ENCODE measurements at places on chromosomes 5 and 9.
A peak's percentile ranks its signal among the peaks of the same experiment; 100 is the strongest.

DNA sequence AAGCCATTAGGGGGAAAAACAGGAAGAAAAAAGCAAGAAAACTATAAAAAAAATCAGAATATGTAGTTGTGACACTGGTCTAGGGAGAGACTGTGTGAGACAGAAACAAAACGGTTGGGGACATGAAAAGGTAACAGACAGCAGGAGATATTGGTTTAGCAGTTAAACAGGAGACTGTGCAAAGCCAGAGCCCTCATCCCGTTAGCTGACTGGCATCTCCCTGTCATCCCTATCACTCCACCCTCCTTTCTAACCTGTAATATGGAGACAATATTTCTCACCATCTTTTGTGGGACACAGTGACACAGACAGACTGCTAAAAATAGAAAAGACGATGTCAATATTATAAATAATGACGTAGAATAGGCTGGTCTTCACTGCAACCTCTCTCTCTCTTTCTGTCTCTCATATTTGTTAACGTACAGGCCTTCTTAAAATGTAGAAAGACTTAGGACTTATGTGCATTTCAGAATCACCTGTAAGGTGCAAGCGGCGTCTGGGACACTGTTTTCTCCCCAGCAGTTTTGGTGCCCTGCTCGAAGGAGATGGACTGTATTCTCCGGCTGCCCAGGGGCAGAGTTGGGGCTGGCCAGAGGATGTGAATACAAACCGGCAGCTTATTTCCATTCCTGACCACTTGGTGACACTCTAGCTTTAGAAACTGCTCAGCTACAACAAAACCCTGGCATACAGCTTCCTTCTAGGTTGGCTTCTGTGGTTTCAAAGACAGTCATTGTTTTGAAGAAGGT, 190.6 kb downstream of the MAT2B start:
- no peak for DNase-seq

- DNase-seq = no peak
Observed at GRCh38 chr5:96823900-96824380, 16.2 kb upstream of the ERAP1 start.

DNA sequence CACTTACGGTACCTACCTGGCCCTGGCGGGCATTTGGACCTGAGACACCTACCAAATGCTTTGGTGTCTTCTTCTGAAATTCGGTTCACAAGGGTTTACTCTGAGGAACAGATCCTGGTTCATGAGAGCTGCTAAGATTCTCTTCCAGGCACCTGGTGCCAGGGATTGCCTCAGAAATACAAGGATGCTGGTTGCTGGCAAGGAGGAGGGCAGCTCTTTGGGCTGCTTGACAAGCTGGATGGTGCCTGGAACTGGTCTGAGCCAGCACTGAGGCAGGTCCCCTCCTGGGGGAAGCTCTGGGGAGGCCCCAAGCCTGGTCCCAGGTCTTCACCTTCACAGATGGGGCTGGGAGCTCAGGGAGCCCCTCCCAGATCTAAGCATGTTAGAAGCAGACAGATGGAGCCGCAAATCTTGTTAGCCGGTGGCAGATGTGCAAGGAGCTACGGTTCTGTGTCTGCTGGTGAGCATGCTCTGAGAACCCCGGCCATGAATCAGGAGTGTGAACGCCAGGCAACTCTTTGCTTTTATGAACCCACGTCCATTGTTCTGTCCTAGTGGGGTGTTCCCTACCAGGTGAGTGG, 16.3 kb downstream of the FABP6 start:
- no peak for DNase-seq

DNA sequence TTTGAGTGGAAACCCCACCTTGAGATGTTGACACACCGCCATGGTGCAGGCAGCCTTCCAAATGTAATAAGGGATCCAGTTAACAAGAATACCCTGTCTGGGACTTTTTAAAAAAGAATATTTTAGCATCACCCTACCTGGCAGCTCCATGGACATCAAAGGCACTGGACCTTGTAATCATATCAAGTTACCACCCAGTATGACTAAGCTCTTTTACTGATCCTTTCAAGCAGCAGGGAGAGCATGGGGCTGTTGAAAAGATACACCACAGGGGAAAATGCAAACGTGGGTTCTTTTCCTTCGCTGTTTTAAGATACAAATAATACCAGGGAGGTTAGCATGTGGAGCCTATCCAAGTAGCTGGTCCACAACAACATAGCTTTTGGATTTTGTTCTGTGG, 211.2 kb downstream of the SAXO1 start:
- DNase-seq = no peak

DNA sequence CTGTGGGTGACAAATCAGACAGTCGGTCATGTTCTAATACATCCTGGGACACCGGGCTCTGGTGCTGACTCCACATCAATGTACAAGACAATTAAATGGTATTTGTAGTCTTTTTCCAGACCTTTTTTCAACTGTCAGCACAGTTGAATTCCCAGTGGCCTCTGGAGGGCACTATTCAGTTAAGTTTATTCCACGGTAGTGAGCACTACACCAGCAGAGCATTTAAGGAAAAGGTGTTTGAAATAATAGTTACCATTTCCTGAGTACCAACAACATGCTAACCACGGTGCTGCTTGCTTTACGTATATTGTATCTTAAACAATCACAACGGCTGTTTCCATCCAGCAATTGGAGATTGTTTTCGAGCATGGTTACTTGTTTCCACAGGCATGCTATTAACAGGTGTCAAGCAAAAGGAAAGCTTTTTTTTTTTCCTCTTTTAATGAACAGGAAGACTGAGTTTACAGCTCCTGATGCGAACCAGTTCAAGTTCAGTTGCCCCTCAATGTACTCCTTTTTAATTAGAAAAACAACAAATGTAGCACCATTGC, 186.7 kb downstream of the PDZD2 start:
- peak; percentile 23 for DNase-seq

- no peak for DNase-seq
Observed at GRCh38 chr5:160887780-160888179, 35.8 kb upstream of the ATP10B start.

DNA sequence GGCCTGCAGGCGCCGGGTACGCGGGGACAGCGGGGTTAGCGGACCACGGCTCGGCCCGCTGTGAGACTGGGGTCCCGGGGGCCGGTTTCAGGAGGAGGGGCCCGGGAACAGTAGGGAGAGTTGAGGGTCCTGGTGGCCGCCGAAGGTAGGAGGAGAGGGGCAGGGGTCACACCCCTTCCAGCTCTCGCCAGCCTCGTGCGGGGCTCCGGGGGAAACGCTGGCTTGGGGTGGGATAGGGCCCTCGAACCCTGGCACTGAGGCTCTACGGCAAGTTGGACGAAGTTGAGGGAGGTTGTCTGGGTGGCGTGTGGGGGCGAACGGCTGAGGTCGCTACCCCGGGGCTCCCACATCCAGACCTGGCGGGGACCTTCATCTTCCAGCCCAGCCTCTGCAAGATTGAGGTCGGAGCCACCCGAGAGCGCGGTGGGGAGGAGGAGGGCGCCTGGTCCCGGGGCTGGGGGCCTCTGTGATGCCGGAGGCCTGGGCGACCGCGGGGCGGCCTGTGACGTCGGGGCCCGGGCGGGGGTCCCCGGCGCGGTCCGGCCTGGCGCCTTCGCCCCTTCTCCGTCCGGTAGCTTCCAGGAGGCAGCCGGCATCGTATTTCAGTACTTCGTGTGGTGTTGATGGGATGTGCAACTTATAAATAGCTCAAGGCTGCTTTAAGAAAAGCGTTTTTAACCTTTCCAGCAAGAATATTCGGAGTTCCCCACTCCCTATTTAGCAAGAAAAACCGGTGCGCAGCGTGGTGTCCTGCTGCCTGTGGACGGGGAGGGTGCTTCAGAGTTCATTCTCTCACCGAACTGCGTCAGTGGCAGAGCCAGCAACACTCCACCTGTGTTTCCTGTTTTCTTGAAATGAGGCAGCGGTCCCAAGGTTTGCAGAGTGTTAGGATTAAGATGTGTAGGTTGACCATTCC, 902 bp downstream of the HABP4 start:
- peak; percentile 7 for DNase-seq

- no peak for DNase-seq
Observed at GRCh38 chr9:92402826-92403745, 1.3 kb downstream of the OGN start.

- no peak for DNase-seq
Observed at GRCh38 chr5:173075137-173075843, 19.1 kb downstream of the CREBRF start.

GRCh38 chr5:138492560-138493045, 27.3 kb downstream of the EGR1 start:
- no peak for DNase-seq

GRCh38 chr9:92378865-92379560, 25.4 kb downstream of the OGN start:
- no peak for DNase-seq

DNA sequence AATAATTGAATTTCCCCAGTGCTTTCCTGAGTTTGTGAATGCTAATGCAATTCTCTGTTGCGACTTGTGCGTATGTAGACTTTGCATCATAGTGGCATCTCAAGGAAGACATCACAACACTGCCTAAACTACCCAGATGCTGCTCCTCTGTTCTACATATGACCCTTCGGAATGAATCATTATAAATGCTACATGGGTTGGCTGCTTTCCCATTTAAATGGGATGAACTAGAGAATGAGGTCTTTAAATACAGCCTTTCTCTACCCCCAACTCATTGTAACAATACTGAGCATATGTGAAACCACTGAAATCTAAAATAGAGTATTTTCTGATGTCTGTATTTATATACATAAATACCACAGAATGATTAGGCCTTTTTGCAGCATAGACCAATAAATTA, 136.6 kb upstream of the ICE1 start:
- DNase-seq = no peak

DNA sequence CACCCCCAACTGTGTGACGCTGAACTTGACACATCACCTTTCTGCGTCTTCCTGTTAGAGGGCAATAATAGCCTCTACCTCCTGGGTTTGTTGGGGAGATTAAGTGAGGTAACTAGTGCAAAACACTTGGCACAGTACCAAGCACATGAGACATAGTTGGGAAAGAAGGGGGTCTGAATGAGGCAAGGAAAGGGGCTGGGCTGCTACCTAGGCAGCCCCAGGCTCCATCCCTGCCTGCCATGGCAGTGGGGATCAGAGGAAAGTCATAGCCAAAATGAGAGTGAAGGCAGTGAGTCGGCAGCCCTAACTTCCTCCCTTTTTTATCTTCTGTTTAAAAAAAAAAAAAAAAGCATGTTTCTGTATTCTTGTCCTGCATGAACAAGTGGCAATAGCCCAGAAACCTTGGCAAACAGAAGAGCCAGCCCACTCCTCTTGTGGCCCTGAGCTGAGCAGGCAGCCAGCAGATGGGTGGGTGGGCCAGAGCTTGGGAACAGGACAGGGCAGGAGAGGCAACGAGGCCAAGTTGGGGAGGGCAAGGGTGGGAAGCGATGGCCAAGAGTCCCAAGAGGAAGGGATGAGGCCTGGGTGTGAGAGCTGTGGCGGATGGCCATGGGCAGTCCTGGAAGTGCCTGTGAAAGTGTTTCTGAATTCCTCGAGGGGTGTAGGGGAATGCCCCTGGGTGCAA, 11.4 kb downstream of the CAMK2A start:
- no peak for DNase-seq

DNA sequence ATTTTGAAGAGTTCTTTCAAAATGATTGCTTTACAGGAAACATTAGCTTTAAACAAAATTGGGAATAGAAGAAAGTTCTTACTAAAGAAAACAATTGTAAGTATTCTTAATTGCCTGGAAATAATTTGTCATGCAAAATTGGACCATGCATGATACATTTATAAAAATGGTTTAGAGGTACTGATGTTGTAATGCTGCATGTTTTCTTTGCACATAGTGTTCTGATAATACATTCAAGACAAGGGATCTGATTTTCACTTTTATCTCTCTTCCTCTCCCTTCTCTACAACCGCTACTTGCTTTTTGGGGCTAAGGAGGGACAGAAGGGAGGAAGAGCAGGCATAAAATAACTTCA, 211.6 kb upstream of the MPDZ start:
- DNase-seq = no peak

- DNase-seq = no peak
Observed at GRCh38 chr5:127031147-127031862, 947 bp upstream of the MARCHF3 start.

DNA sequence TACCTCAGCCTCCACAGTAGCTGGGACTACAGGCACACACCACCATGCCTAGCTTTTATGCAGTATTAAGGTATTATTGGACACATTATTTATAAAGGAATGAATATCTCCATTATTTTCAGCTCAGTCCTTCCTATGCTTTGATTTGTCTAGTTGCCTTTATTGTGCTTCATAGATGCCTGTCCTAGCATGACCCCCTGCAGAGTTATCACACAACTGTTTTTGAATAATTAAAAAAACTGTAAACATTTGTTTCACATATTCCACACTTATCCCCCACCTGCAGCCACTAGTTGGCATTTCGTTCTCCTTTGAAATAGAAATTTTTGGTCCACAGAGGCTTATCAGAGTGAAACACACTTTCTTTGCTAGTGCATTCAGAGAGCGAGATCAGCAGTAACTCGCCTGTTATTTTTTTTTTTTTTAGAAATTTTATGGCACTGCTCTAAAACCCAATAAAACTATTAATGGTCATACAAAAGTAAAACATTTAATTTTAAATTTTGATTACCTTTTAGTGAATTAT, 151.8 kb upstream of the RASA1 start:
- DNase-seq = no peak

- DNase-seq = no peak
Observed at GRCh38 chr5:68544648-68545552, 329.3 kb downstream of the PIK3R1 start.

- peak; percentile 54 for DNase-seq
Observed at GRCh38 chr5:76641514-76642120, 18.4 kb upstream of the F2RL2 start.

DNA sequence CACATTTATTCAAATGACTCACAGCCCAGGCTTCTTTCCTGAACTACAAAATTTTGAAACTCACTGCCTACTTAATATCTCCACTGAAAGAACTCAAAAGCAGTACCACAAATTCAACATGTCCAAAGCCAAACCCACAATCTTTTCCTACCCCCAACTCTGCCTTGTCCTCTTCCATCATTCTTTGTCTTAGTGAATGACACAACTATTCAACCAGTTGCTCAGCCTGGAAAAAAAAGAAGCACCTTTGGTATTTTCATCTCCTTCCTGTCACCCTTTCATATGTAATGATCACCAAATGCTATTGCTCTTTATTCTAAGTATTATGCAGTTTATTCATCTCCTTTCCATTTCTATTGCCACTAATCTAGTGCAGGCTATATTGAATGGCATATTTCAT, 216.3 kb downstream of the TMEM232 start:
- DNase-seq = no peak

DNA sequence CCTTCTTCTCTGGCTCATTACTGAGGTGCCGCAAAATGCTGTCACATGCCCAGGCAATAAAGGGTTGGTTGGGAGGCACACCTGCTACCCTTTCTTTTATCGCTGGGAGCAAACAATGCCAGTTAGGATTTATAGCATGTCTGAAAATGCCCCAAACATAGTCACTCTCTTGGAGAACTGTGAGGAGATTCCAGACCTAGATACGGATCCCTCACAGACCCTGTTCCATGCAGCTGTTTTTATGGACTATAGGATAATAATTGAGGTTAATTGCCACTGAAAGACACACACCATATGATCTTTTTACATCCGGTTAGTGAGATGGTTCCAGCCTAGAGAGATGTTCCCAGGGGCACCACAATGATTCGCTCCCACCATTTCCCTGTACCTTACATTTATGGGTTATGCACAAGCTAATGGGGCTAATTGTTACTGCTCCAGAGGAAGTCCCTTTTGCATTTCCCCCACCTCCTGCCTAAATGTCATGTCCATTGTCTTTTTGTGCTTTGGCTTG, 318.1 kb downstream of the PIK3R1 start:
- DNase-seq = no peak
